Tibial nerve (tissue), 4 donors: ENCODE measurements at places on chromosomes 6 and 20. TPM values are rescaled to one million over a fixed set of nuclear protein-coding genes. Genes with fewer than 3 reads are reported as not detected.

DNA sequence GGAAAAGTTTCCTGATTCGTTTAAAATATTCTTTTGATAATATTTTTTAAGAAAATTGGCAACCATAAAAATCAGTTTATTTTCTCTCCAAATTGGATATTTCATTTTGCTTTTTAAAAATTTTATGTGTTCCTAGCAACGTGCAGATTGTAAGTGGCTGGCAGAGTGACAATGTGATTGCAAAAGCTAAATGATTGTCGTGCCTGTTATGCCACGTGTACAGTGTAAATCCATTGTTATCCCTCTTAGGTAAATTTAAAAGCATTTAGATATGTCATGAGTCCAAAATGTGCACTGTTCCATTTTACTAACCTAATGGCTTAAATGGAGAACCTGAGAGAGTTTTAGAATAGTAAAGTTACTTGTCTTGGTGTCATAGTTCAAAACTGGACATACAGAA is 94.4 kb upstream of the ADGRF4 start:
- no peak for DNase-seq

Gene LHFPL5
- total RNA-seq: not detected

DNA sequence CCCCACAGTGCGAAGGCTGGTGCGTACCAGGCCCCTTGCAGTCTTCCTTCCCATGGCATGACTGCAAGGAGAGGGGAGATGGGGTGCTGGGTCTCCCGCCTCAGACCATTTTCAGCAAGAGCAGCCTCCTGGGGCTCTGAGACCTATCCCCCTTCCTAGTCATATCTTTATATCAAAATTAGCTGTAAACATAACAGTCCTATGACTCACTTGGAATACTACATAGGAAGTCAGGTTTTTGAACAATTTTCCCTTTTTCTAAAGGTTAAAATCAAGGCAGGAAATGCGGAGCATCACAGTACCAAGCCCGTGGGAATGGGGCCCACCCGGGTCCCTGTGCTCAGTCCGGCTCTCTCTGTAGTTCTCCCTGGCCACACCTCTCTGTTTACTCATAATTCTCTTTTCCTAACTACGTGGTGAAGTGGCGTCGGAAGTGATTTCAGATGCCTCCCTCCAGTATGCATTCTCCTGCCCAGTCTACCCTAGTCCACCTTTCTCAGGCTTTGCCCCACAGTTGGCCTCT is 109.8 kb upstream of the TMEM170B start:
- DNase-seq: no peak

Gene NKX2-4
- not detected for total RNA-seq

DNA sequence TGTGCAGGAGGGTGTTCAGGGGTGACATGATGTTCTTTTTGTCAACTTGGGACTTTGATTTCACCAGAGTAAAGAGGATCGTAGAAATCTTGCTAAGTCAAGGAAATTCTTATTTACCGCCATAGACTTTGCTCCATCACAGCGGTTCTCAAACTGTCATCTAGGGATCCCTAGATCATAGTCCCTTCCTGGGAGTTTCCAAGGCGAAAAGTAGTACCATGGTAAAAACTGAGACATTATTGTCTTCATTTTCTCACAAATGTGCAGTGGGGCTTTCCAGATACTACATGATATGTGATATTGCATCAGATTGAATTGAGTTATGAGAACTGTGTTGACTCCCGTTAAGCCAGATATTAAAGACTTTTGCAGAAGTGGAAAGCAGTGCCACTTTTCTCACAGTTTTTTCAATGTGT is 79.7 kb downstream of the JARID2 start:
- DNase-seq: no peak

GRCh38 chr20:1940581-1940980 is 45.4 kb downstream of the SIRPA start:
- no peak for DNase-seq
